ENCODE measurements at places on chromosomes 2 and 18. TPM values are rescaled to one million over a fixed set of nuclear protein-coding genes. Genes with fewer than 3 reads are reported as not detected.

DNA sequence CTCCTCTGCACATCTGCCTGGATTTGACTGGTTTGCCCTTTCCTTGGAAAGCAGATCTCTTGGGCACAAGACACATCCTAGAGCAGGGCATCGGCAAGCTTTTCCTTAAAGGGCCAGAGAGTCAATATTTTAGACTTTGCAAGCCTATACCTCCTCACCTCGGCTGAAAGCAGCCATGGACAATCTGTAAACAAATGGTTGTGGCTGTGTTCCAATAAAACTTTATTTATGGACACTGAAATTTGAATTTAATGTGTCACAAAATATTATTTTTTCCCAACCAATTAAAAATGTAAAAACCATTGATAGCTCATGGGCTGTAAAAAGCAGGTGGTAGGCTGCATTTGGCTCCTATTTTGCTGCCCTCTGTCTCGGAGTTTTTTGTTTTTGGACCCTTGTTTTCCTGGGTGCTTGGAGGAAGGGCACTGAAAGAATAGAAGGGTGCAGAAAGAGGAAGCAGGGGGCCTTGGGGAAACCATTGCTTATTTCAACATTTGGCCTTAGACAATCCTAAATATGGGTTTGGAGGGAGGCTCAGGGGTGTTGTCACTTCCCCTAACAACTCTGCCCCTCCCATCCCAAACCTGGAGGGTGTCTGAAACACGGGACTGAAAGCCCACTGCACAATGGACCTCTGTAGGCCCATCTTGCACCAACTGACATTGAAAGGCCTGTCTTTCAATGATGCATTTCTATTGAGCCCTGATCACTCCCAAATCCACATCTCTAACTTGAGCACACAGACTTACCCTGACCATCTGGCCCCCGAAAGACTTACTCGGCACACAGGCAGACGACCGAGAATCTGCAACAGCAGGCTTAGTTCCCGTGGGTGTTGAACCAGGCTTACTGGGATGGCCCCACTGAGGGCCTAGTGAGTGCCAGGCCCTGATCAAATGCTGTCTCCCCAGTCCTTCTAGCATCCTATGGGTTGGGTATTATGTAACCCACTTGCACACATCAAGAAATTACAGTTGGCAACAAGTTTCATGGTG is 7.1 kb upstream of the ZFP36L2 start:
- no peak for DNase-seq

- no peak for DNase-seq
These were observed 39.0 kb downstream of the TGFA start for GRCh38 chr2:70514612-70515055.

DNA sequence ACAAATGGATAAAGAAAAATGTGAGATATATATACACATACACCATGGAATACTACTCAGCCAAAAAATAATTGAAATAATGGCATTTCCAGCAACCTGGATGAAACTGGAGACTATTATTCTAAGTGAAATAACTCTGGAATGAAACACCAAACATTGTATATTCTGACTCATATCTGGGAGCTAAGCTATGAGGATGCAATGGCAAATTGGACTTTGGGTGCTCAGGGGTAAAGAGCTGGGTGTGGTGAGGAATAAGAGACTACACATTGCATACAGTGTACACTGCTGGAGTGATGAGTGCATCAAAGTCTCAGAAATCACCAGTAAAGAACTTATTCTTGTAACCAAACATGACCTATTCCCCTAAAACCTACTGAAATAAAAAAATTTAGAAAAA is 636.0 kb upstream of the LRATD1 start:
- DNase-seq: no peak

- no peak for DNase-seq
These were observed 129.9 kb upstream of the ITGA6 start for GRCh38 chr2:172297531-172297930.

GRCh38 chr2:231632559-231633142 is 40.0 kb downstream of the TEX44 start:
- DNase-seq: no peak

GRCh38 chr2:57806449-57806968 is 240.1 kb upstream of the VRK2 start:
- DNase-seq: no peak

DNA sequence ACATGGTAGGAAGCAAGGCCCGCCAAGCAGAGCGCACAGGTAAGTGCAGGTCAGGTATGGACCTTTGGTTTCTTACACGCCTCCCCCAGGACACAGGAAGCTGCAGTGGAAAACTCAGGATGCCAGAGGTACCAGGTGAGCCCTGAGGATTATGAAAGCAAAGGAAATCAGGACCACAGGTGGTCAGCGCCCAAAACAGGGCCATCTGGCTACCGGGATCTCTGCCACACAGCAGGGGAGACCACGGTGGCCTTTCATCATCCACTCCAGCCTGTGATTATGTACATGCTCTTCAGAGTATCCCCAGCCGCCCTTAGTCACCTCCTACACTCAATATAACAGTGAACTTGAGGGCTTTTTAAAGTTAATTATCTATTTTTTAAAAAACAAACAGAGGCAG is 125.5 kb upstream of the EPC2 start:
- DNase-seq: no peak

DNA sequence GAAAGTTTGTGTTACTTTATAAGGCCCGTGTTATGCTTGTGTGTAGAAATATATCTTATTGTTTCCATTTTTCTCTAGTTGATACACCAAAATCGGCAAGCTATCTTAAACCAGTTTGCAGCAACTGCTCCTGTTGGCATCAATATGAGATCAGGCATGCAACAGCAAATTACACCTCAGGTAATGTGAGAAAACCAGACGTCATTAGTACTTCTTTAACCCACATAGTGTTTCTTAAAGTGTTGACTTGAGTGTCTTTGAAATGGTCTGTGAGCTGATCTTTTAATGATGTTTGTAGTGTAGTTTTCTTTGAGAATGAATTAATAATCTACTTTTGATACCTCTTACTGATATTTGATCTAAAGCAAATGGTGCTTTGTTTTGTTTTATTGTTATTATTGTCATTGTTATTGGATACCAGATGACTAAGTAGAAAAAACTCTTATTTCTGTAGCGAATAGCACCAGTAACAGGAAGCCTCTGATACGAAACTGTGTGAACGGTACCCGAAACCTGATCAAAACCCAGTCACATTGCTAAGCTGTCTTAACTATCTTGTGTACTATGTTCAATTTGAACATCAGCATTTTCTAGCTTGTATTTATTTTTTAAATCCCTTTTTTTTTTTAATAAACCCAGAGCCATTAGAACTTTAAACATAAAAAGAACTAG is 53.7 kb downstream of the PTRHD1 start:
- DNase-seq: no peak

DNA sequence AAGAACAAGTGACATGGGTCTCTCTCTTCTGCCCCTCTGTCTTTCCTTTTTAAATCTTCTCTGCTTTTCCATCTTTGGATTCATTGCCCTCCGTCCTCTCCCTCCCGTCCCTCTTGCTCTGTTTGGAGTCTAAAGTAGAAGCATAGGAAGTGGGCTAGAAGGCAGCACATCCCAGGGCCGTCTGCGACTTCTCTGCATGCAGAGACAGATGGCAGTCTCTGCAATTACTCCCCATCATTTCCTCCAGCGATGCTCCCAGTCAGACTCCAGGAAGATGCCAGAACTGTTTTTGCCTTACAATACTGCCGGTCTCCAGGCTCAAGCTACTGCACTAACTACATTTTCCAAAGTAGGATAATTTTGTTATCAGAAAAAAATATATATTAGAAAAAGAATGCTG is 35.2 kb upstream of the LPIN2 start:
- DNase-seq: no peak

DNA sequence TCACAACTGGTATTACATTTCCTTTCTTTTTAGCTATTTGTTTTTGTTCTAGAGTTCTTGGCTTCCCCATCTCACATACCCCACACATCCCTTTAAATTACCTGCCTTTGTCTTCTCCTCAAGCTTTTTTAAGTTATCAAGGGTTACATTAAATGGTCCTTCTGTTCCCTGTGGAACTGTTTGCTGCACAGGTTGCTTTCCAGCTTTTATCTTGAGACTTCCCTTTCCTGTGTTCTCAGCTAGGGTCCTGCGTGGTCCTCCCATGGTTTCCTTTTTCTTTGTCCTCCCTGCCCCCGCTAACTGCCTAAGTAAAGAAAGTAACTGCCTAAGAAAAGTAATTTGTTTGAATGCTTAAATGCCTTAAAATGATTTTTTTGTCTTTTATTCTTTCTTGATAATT is 66.8 kb downstream of the EPB41L5 start:
- no peak for DNase-seq

The CRYGD gene
- not detected for total RNA-seq

The TWSG1 gene
- 35.7 TPM for total RNA-seq

- no peak for DNase-seq
These were observed 67.8 kb upstream of the HDAC4 start for GRCh38 chr2:239468491-239469105.

The CNTNAP5 gene
- not detected for total RNA-seq

DNA sequence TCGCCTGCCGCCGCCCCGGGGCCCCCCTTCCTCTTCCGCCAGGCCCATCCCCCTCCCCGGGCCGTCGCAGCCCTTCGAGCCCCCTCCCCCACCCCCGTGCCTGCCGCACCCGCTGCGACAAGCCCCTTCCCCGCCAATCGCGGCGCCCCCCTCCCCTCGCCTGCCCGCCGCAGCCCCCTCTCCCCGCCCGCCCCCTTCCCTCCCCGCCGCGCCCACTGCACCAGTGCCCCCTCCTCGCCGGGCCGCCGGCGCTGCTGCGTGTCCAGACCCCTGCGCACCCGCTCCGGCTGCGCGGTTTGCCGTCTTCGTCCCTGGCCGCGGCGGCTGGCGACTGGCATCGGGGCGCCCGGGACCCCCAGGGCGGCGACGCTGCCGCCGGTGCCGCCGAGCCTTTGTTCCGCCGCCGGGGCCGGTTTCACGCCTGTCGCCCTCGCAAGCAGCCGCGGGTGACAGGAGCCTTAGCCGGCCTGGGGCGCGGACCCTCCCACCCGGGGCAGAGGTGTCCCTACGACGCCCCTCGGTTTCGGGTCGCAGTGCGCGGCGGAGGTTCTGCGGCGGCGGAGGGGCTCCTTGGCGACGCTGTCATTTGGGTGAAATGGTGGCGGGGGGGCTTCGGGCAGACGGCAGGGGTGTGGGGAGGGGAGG is 18.1 kb downstream of the GPC1 start:
- DNase-seq: no peak

- DNase-seq: no peak
These were observed 11.0 kb downstream of the IL18R1 start for GRCh38 chr2:102366406-102367112.
